Islet precursor cell (in vitro differentiated cells): ENCODE measurements at places on chromosomes 5 and 9.

DNA sequence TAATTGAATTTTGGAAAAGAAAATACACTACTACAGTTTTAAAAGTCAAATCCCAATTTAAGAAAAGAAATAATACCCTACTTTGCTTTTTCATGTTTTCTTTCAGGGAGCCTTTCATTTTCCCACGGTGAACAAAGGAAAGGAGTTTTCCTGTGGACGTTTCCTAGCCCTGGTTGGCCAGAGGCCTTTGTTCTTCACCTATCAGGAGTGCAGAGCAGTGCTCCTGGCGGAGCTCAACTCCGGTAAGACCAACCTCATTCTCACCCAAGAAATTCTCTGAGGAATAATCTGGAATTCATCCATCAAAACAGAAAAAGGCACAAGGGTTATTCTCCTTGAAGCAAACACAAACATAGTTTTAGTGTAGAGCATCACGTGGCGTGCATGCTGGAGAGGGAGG, 248.9 kb downstream of the ADGRV1 start:
- DNase-seq: no peak

GRCh38 chr5:115859378-115859777, 17.6 kb downstream of the AP3S1 start:
- no peak for DNase-seq

DNA sequence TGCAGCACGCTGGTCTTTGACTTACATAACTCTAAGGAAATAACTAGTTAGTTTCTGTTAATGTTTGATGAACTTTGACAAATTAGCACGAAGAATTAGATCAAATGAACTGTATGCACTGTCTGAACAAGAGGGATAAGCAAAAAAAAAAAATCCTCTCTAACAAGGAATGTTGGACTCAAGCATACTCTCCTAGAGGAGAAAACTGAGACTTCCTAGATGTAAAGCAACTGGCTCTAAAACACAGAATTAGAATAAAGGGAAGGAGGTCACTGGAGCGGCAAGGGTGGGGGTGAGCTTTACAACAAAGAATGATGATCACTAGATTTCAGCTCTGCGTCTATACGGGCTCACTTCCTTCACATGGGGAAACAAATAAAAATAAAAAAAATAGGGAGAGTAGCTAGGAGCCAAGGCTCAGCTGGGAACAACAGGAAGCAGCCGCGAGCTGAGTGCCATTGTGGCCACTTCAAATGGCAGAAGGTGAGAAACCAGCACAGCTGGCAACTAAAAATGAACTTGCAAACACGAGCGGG, 48.7 kb upstream of the CEMIP2 start:
- no peak for DNase-seq

GRCh38 chr9:97462159-97462558, 39.3 kb upstream of the TMOD1 start:
- DNase-seq: no peak

DNA sequence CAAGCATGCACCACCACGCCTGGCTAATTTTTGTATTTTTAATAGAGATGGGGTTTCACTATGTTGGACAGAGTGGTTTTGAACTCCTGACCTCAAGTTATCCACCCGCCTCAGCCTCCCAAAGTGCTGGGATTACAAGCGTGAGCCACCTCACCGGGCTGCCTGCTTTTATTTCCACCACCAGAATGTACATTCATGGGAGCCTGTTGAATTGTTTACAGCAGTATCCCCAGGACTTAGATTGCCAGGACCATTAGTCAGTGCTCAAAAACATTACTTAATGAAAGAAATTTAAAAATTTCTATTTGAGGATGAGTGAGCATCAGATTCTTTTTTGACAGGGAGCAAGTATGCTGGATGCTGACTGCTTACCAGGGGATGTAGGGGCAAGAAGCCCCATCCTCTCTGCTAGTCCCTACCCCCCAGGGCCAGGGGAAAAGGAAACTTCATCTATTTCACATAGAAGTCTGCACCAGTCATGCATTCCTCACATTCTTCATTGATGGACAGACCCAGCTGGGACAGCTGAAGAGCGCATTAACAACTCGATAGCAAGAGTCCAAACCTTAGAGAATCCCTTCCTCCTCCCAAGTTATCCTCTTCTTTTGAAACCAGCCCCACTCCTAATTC, 10.3 kb upstream of the RGMB start:
- DNase-seq: peak; percentile 91

DNA sequence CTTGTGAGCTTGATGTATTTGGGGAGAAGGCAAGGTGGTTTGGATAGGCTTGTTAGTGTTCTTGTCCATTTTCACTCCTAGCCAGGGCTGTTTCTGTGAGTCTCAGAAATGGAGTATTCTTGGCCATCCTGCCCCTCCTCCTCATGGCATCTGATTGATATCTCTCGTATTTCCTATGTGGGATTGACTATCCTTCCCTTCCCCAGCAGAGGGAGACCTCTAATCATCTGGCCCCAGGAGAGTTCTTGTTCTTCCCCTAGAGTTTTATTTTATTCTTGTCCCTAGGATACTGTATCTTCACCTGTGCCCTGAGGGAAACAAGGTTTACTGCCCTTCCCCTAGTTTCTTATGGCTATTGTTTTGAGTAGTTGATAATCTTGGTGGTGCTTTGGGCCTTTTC, 114.4 kb downstream of the VPS13A start:
- DNase-seq: peak; percentile 62

- no peak for DNase-seq
These were observed 17.5 kb upstream of the ROPN1L start for GRCh38 chr5:10424124-10424731.

- DNase-seq: no peak
These were observed 44.1 kb downstream of the DCP2 start for GRCh38 chr5:113020461-113021273.

DNA sequence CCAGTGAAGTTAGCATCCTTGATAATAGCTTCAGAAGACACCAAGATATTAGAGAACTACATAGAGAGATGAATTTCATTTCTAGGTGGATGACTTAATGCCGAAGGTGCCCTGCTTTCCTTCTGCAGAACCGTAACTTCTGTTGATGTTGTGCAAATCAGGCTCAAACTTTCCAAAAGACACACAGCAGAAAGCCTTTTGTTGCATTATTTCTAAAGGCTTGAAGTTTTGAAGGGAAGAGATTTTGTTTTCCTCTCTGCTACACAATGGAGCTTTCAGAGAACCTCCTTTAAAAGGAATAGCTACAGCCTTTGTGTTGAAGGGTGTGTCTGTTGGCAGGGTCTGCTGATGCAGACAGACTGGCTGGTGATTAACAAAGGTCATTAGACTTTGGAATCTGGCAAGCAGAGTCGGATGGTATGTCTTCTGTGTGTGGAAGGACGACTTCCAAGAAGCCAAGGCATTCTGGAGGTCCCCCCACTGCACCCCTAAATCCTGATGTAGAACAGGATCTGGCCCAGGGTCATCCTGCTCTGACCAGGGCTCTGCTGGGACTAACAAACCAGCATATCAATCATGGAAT, 57.8 kb downstream of the ZNF462 start:
- peak; percentile 84 for DNase-seq

GRCh38 chr9:114895521-114895991, 34.8 kb downstream of the TNFSF8 start:
- DNase-seq: no peak

- peak; percentile 6 for DNase-seq
These were observed 169.1 kb upstream of the CLINT1 start for GRCh38 chr5:158027806-158028775.

GRCh38 chr9:96217294-96217707, 84.7 kb downstream of the HSD17B3 start:
- peak; percentile 94 for DNase-seq

DNA sequence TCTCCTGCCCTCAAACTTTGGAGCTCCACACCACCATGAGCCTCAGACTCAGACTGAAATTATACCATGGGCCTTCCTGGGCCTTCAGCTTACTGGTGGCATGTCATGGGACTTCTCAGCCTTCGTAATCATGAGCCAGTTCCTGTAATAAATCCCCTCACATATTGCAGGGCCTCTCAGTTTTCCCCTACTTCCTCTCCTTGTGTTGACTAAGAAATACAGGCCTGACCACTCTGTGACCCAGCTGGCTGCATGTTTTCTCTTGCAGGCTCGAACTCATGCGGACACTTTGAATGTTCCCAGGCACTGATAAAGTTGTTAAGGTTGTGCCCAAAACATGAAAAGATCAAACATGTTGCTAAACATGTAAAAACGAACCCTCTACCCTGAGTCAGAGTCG, 26.2 kb upstream of the SHC3 start:
- no peak for DNase-seq

GRCh38 chr5:1545126-1545804, 21.5 kb upstream of the LPCAT1 start:
- no peak for DNase-seq

DNA sequence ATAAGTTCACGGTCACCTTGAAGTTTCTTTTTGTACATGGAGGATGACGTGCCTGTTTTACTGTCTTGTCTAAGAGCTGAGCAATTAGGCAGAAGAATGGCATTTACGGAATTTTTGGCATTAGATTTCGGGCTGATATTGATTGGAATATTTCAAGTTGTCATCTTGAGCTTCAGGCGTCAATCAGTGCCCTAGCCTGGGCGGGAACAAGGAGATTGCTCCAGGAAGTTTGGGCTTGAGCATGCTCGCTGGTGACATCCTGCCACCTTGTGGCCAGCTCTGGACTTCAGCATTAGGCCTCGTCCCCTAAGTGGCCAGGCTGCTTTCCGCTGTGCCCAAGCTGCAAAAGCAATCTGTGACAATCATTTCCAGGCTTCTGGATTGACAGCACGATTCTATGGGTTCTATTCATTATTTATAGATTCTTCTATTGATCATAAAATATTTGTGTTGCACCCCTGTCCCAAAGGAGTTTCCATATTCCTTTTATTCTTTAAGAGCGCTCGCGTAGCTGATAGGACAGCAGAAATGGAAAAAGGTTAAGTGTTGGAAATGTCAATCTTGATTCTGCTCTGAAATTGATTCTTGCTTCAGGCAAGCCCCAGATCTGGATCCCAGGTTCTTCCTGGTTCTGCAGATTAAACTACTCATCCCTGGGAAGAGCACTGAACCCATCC, 79.3 kb downstream of the SLC28A3 start:
- DNase-seq: peak; percentile 88

DNA sequence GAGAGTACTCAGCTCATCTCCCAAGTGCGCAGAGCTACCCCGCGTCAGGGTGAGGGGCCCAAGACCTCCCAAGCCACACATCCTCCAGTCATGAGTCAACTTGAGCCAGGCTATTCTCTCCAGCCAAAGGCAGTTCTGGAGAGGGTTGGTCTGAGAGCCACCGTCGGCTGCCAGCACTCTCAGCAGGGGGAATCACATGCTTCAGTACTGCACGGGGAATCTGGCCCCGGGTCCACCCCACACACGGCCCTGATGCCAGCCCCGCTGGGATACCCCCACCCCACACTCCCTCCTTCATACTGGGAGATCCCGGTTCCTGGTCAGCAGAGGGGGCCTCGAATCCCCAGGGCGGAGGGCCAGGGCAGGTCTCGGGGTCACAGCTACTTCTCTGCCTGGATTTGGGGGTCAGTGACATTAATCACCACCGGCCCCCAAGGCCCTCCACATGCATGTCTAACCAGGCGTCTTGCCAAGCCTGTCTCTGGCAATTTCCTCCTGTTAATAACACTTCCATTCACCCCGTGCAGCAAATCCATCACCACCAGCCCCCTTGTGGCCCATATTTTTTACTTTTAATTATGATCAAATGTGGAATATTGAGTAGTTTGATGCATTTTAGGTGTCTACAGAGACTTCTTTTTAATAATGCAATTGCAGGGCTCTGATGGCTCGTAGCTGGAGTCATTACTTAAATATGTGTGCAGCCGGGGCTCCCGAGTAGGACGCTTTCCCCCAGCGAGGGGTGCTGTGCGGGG, 102.9 kb upstream of the PPP1R26 start:
- no peak for DNase-seq

DNA sequence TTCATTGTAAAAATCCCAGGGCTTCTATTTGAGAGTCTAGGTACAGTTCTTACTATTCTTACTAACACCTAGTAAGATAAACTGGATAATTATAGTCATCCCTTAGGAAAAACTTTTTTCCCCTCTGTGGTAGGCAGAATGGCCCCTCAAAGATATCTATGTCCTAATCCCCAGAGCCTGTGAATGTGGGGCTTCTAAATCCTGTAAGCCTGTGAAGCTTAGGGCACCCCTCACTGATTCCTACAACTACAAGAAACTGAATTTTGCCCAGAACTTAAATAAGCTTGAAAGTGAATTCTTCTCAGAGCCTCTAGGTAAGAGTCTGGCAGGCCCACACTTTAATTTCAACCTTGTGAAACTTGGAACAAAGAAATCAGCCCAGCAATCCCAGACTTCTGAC, 130.1 kb upstream of the ACOT12 start:
- DNase-seq: no peak

- DNase-seq: peak; percentile 66
These were observed 89.4 kb downstream of the RGS7BP start for GRCh38 chr5:64595031-64595855.

- DNase-seq: no peak
These were observed 37.9 kb downstream of the RAI14 start for GRCh38 chr5:34694012-34694411.

DNA sequence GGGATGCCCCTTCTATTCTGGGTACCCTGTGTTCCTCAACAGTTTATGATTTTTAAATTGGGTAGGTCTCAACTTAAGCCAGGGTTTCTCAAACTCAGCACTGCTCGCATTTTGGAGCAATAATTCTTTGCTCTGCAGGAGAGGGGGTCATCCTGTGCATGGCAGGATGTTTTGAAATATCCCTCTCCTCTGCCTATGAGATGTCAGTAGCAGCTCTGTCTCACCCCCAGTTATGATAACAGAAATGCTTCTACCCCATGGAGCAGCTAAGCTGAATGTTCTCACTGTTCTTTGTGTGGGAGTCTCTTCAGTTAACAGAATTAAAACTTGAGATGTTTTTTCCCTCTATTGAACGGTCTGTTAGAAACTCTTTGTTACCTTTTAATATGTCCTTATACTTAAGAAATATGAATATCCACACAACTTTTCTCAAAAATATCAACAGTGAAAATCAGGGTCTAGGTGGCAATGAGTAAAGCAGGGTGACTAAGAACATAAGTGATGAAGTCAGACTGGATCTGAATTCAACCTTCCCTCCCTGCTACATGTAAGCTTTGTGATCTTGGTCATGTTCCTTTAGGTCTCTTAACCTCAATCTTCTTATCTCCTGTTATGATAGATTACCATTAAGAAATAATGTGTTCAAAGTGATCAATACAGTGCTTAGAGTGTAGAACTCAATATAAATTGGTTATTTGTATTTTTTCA, 89.0 kb downstream of the CAMK4 start:
- no peak for DNase-seq

DNA sequence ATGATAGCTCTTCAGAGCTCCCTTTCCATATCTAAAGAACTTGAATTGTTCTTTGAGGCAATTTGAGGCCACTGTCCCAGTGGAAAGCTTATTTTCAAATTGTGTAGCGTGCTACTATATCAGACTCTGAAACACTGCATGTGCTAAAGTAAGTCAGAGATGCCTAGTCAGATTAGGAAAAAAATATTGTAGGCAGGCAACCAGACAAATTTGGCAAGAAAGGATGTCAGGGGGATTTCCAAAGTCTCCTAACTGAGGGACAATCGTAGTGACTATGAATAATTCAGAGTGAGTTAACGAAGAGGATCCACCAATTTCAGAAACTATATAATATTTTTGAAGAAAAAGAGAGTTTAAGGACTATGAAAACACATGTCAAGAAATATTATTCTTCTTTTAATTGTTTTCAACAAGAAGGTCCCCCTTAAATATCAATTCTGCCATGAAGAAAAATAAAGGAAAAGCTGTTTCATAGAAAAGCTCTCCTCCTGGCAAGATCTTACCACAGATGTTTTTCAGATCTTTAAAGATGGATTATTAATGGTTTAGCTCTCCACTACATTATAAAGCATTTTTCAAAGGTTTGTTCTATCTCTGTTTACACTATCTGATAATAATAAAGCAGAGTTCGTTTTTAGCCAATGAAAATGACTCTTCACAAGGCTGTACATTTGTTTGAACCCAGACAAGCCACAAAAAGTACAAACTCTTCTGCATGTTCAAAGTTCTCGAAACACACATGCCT, 273.5 kb upstream of the PTGER4 start:
- no peak for DNase-seq
